Neural crest cell (in vitro differentiated cells): ENCODE measurements at places on chromosomes 5 and 9.

GRCh38 chr5:58551492-58551891 is 31.4 kb upstream of the RAB3C start:
- DNase-seq = no peak

GRCh38 chr5:118506217-118506852 is 482.0 kb downstream of the DTWD2 start:
- no peak for DNase-seq

GRCh38 chr9:88256216-88256615 is 117.9 kb upstream of the SPATA31C2 start:
- no peak for DNase-seq

GRCh38 chr9:34333836-34334235 is 4.5 kb downstream of the NUDT2 start:
- no peak for DNase-seq

- no peak for DNase-seq
Observed at GRCh38 chr5:87241555-87241954, 26.1 kb upstream of the RASA1 start.

DNA sequence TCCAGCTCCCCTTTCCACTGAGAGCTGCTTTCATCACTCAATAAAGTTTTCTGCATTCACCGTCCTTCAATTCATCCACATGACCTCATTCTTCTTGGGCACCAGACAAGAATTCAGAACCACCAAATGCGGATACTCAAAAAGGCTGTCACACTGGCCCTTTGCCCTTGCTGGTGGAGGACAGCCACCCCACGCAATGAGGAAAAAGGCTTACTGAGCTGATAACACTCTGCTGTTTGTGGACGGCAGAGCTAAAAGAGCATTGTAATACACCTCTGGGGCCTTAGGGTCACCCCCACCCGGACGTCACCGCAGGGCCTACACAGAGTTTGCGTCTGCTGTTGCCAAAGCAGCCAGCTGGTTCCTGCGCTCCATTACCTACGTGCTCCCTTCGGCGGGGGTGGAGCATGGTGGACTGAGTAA is 51.2 kb upstream of the ZNF608 start:
- no peak for DNase-seq

- no peak for DNase-seq
Observed at GRCh38 chr9:127278372-127278771, 13.8 kb downstream of the GARNL3 start.

GRCh38 chr9:69555802-69556201 is 116.4 kb downstream of the APBA1 start:
- no peak for DNase-seq

DNA sequence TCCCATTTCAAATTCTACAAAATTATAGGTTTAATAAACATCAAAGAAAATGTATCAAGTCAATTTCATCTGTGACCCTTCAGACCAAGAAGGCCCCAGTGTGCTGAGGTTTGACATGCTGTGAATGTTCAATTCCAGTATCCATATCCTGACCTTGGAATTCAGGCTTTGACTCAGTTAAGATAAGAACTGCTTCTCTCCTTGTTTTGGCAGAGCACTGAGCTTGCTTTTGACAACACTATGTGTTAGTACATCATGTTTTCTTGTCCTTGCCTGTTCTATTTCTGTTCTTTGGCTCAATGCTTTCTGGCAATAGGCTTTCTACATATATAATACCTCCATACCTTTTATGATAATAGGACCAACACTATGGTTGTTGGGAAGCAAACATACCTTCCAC is 105.6 kb downstream of the PLCXD3 start:
- DNase-seq = no peak

DNA sequence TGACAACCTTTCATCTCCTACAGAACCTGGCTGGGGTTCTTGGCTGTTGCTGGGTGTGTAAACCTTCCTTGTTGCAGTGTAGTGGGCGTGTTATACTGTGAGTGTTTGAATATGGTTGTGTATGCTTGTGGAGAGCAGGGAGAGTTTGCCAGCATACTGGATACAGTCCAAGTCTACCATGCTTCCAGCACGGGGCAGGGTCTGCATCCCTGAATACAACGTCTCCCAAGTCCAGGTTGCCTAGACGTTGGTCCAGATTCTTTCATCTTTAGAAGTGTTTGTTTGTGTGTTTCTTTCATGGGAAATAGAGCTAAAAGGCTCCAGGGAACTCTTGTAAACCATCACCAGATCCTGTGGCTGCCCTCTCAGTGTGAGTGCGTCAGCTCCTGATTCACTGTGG is 46.4 kb downstream of the SYK start:
- DNase-seq = no peak

DNA sequence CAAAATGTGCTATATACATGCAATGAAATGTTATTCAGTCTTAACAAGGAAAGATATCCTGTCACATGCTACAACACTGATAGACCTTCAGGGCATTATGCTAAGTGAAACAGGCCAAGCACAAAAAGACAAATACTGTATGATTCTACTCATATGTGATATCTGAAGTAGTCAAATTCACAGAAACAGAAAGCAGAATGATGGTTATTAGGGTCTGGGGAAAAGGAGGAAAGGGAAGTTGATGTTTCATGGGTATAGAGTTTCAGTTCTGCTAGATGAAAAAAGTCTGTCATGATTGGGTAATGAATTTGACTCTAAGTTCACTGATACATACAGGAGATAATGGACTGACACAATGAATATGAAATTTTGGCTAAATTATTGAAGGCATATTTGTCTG is 11.2 kb upstream of the RIC1 start:
- DNase-seq = no peak

- DNase-seq = no peak
Observed at GRCh38 chr9:31824860-31825259, 559.6 kb upstream of the ACO1 start.

- no peak for DNase-seq
Observed at GRCh38 chr5:114412510-114413171, 50.8 kb downstream of the KCNN2 start.

DNA sequence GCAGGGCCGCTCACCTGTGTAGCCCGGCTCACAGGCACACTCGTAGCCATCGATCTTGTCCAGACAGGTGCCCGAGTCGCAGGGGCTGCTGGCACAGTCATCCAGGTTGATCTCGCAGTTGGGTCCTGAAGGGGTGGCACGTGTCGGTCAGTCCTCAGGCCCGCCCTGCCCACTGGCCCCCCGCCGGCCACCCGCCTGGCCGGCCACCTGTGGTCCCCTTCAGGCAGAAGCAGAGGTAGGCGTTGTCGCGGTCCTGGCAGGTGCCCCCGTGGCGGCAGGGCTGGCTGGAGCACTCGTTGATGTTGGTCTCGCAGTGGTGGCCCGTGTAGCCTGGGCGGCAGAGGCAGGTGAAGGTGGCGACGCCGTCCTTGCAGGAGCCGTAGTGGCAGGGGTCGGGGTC is 30.6 kb downstream of the NOTCH1 start:
- DNase-seq = no peak

- DNase-seq = peak; percentile 81
Observed at GRCh38 chr9:113593682-113594281, 130.3 kb downstream of the RGS3 start.

- no peak for DNase-seq
Observed at GRCh38 chr5:72412283-72413055, 92.3 kb downstream of the PTCD2 start.

DNA sequence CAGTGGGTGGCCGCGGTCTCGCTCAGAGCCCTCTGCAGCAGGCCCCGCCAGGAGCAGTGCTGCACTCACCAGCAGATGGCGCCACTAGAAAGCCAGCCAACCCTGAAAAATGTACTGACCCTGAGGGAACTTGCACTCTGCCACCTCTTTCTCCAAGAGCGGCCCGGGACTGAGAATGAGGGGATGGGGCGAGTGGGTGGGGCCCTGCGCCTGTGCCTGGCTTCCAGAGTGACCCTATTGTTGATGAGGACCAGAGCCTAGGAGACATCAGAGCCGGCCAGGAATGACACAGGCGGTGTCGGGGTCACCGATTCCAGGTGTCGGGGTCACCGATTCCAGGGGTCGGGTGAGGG is 2.9 kb upstream of the IL17B start:
- DNase-seq = peak; percentile 97

GRCh38 chr5:124289641-124290311 is 456.7 kb downstream of the ZNF608 start:
- no peak for DNase-seq

DNA sequence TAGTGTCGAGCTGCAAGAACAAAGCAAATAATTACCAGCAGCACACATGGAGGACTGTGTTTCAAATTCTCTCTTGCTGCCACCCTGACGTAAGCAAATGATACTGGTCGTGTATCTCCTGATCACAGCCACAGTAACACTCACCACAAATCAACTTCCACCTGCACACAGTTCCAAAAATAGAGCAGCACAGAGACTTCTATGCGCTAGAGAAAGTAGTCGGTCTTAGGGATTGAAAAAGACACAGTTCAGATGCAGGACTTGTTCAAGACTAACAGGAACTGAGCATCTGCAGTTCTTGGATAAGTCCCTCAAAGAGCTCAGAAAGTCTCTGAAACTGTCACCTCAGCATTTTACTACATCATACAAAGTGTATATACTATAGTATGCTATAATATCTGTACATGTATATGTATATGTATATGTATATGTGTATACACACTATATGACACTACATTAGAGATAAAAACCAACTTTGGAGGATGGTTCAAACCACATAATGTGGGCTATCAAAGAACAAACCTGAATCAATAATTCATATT is 279.0 kb downstream of the GLIS3 start:
- no peak for DNase-seq

DNA sequence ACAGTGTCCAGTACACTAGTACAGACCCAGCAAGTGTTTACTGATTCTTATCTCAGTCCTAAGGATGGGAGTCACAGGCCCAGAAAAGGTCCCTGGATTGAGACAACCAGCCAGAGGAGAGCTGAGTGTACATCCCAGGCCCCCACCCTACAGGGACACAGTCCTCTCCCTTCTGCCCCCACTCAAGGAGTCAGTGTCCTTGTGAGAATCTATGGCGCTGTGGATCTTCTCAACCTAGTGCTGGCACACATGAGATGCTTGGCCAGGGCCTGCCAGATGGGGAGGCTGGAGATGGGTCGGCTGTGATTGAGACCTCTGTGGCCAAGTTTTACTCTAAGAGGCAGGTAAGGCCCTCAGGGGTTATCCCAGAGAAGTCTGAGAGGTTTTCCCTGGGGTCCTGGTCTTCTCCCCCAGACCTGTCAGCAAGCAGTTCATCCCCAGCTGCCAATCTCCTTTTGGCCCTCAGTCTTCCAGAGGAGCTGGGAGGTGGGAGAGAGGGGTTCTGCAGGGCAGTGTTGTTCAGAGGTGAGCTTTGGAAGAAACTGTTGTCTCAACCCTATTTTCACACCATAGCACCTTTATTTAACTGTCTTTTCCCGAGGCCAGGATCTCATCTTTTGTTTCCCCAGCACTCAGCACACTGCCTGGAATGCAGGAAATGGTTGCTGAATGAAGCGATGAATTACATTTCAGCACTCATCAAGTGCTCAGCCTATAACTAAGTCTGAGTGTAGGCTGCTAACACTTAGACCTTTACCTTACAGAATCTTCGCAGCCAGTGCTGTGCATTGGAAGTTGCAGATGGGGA is 3.2 kb upstream of the NSD1 start:
- no peak for DNase-seq

- no peak for DNase-seq
Observed at GRCh38 chr5:173004013-173004412, 20.4 kb downstream of the ATP6V0E1 start.

- no peak for DNase-seq
Observed at GRCh38 chr9:135212961-135213360, 125.5 kb downstream of the OLFM1 start.

DNA sequence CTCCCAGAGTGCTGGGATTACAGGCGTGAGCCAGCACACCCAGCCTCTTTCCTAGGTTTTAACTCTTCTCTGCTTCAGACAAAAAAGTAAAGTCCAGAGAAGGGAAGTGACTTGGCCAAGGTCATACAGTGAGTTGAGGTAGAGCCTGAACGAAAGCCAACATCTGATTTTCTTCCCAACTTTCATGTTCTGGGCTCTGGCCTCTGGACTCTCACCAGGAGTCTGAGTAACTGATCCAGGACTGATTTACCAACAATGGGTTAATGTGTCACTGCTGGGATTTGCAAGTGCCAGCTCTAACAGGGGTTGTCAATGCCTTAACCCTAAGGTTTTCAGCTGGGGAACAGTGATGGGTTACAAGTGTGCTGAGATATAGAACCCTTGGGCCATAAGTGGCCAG is 32.2 kb upstream of the LARP1 start:
- DNase-seq = no peak

DNA sequence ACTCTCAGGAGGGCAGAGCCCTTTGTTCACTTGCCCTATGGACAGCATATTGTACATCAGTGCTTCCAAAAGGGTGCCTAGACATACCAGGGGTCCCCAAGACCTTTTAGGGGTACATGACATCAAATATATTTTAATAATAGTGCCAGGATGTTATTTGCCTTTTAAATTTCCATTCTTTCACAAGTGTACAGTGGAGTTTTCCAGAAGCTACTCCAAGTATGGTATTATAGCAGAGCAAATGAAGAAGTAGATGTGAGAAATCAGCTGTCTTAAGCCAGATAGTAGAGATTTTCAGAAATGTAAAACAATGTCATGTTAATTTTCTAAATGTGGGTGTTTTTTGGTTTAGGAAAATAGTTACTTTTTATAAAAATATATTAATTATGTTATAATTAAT is 15.6 kb downstream of the PTTG1 start:
- no peak for DNase-seq

GRCh38 chr5:141914199-141914743 is 9.4 kb upstream of the DELE1 start:
- DNase-seq = peak; percentile 59

DNA sequence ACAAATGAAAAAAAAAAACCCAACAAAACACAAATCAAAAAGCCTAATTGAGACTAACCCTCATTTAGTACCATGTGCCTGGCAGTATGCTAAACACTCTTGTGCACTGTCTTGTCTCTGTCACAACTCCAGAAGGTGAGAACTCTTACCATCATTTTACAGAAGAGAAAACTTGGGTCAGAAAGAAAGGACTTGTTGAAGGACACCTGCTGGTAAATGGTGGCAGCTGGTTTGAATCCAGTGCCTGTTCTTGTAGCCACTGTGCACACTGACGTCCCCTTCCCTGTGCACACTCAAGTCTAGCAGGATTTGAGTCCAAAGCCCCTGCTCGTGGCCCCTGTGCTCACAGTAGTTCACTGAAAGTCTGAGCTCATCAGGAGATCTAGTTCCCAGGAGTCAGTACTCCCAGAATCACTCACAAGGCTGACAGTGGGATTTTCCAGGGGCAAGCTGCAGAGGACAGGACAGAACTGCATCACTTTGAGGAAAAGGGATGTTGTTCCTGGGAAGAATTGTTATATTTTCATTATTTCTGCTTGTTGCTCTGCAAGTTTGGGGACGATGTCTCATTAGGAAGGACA is 43.0 kb upstream of the HSD17B4 start:
- DNase-seq = no peak
